Upper lobe of left lung (tissue), 6 donors: ENCODE measurements at places on chromosomes 1 and 21.

DNA sequence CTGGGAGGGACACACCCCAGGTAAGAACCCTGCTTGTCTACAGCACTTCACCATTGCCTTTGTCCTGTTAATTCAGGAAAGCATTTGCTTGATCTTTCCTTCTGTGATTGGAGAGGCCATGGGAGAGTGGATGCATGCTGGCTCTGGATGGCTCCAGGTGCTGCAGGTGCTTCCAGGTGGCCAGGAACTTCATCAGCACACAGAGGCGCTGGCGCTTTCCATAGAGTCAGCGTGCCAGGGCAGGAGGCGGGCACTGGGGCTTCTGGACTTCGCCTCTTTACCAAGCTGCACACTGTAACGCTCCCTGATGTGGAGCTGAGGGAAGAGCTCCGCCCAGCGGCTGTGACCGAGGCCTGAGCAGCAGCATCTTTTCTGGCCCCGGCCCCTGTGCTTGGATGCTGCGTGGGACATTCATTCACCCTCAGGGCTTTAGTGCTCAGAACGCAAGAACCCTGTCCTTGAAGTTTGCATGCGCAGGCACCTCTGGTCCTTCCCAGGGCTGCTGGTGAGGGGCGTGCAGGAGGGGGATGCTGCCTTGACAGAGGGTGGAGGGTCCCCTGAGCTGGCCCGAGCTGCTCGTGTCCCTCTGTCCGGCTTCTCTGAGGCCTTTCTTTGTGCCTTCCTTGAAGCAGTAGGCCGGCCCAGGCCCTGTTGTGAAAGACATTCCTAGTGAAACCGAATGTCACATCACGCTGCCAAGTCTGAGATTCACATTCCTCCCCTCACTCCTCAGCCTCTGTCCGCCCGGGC, 1.6 kb upstream of the MX2 start:
- DNase-seq, result no peak

GRCh38 chr1:154400381-154400801, 4.8 kb upstream of the IL6R start:
- DNase-seq, result no peak

GRCh38 chr1:81053826-81054225, 746.9 kb upstream of the ADGRL2 start:
- DNase-seq, result peak; percentile 4

- DNase-seq, result no peak
These were observed 16.1 kb upstream of the EDARADD start for GRCh38 chr1:236377832-236378535.

DNA sequence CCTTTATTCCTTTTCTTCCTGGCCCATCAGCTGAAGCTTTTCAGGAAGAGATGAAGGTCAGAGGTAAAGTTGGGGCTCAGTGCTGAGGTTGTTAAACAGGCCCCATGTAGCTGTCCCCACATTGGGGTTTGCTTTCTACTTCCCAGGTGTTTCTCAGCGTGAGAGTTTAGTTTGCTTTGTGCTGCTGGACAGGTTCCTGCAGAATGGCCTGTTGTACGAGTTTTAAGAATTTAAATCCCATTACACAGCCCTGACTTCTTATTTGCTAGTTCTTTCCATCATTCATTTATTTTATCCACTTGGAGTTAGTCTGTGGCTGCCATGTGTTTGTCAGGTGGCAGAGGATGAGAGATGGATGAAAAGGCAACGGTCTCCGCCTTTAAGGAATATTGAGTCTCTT, 19.2 kb downstream of the CTPS1 start:
- DNase-seq, result no peak

DNA sequence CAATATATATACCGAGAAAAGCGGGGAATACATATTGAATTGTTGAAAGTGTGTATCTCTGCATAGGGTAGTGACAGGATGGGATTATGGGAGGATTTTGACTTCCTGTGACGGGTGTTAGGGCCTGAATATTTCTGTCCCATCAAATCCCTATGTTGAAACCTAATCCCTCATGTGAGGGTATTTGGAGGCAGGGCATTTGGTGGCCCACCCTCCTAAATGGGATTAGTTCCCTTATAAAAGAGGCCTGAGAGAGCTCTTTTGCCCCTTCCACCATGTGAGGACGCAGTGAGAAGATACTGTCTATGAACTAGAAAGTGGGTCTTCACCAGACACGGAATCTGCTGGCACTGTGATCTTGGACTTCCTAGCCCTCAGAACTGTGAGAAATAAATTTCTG, 137.3 kb downstream of the ZSCAN20 start:
- DNase-seq, result no peak

DNA sequence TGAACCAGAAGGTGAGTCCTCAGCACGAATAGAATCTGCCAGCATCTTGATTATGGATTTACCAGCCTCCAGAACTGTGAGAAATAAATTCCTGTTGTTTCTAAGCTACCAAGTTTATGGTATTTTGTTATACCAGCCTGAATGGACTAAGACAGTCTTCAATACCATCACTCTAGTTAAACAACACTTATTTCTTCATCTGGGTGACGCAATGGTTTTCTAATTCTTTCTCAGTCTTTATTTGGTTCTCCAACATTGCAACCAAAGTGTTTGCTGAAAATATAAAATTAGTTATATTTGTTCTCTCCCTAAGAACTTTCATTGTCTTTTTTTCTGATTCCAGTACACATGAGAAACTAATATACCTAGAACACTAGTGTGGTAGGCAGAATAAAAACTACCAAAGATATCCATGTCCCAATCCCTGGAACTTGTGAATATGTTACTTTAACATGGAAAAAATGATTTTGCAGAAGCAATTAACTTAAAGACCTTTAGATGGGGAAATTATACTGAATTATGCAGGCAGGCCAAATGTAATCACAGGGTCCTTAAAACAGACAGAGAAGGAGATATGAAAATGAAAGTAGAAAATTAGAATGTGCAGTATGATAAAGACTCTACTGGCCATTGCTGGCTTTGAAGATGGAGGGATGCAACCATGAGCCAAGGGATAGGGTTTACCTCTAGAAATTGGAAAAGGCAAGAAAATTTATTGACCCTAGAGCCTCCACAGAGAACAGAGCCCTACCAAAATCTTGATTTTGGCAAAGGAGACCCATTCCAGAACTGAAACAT, 1115.1 kb downstream of the PLA2G4A start:
- DNase-seq, result no peak

GRCh38 chr1:93770640-93771039, 89.0 kb upstream of the BCAR3 start:
- DNase-seq, result no peak

GRCh38 chr1:236530959-236531358, 7.2 kb downstream of the LGALS8 start:
- DNase-seq, result no peak

GRCh38 chr1:68117416-68117815, 67.0 kb upstream of the DIRAS3 start:
- DNase-seq, result peak; percentile 25

DNA sequence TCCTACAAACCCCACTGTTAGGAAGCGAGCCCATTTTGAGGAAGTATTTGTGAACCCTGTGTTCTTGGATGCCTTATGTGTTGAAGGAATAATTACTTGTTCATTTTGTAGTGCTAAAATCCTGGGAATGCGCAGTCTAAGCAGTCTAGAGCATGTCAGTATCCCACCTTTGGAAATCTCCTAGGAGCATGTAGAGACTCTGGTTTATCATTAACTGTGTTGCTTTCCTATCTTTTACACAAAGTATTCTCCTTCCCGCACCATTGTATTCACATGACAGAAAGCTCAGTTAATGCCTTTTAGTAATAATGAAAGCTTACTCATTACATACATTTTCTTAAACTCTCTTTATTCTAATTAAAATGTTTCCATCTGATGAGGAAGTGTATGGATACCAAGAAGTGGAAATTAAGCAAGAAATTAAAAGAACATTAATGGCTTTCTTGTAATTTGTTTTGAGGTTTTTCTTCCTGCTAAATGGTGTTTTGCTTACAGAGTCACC, 99.4 kb downstream of the CAMTA1 start:
- no peak for DNase-seq
